ELF-1 (cell line): ENCODE measurements at places on chromosomes 12 and 14.

DNA sequence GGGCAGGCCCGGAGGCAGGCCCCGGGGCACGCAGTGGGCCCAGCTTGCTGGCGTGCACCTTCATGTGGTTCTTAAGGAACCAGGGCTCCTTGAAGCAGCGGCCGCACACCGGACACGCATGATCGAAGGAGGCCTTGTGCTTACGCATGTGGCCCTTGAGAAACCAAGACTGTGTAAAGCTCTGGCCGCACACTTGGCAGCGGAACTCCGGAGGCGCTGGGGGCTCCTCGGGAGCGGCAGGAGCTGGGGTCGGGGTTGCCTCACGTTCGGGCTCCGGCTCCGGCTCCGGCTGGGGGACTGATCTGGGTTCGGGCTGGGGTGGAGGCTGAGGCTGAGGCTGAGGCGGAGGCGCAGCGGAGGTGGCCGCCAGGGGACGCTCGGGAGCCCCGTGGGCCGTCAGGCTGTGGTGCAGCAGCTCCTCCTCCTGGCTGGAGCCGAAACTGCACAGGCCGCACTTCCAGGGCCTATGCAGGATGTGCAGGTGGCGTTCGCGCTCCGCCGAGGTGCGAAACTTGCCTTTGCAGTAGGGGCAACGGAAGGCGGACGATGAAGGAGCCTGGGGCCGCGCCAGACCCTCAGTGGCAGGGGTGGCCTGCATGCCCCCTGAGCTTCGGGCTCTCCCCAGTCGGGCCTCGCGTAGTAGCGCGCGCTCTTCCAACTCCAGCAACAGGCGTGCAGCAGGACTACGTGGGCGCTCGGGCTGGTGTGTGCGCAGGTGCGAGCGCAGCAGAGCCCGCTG is 6.0 kb downstream of the ZNF219 start:
- peak; percentile 95 for DNase-seq

DNA sequence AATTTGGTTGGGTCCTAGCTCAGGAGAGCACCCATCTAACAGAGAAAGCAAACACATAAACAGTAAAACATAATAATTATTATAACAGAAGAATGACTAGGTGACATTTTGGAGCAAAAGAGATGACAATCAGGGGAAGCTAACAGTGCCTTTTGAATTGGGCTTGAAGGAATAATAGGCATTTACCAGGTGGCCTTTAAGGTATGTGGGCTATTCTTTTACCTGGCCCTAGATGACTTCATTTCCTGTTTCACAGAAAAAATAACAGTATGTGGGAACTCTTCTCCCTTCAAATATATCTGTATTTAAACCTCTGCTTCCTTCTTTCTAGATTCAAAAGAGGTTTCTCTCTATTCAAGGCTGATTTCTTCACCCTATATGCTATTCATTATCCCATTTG is 3.8 kb downstream of the IRAK4 start:
- no peak for DNase-seq

- no peak for DNase-seq
These were observed 25.1 kb downstream of the CPNE8 start for GRCh38 chr12:38880288-38880687.

- no peak for DNase-seq
These were observed 63.9 kb upstream of the DUSP6 start for GRCh38 chr12:89416049-89416792.

- DNase-seq = no peak
These were observed 32.8 kb downstream of the ARHGAP5 start for GRCh38 chr14:32109676-32110547.

DNA sequence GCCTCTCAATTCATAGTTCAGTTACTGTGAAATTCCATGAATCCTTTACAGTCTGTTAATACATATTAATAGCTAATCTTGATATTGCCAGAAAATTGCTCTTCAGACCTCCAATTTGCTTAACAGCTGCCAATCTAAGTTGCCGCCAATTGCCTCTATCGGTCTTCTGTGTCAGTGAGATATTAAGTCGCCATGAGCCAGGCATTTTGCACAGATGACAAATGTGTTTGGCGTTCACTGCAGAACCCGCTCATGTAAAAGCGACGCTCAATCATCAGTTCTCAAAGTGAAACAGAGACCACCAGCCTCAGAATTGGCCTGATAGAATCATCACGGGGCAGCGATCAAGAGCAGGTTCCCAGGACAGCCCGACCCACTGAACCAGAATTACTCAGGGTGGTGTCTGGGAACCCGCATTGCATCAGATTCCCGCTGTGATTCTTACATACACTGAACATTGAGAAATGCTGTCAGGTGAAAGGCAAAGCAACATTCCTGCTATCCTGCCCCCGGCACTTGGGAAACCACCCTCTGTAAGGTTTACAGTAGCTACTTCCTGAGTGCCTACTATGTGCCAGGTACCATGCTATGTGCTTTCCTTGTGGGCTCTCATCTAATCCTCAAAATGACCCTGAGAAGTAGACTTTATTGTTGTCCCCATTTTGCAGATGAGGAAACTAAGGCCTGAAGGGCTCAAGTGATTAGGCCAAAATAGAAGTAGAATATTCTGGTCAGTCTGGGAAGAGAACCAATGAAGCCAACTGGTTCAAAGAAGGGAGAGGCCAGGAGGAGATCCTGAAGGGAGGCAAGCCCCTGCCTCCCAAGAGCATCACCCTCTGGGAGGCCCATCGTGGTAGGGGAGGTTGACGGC is 216.4 kb downstream of the SLC41A2 start:
- DNase-seq = no peak

DNA sequence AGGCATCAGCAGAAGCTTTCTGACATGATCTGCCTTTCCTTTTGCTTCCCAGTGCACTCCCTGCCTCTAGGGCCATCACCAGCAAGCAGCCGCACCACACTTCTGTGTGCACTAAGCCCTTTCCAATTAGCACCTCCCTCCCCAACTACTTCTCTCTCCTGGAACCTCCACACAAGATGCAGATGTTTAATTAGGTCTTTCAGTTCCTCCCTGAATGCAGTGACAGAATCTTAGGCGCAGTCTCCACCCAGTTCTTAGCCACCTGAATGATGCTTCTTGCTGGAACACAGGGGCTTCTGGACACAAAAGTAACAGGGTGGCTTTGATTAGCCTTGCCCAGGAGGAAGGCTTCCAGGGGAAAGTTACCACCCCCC is 32.9 kb downstream of the NIN start:
- no peak for DNase-seq

DNA sequence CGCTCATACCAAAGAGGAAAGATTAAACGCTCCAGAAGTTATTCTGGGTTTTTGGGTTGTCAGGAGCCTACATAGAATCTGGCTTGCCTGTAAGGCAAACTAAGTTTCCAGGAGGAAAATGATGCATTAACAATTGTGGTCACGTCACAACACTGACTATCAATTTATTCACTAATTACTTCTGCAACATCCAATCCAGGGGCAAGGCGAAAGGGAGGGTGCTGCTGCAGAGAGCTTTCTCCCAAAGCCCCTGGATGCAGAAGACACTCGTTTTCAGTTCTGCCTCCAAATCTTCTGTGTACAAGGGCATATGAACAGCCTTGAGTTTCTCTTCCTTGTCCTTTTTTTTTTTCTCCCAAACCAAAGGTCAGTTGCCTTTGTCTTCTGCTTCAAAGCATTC is 10.5 kb upstream of the SRRM4 start:
- DNase-seq = no peak

- DNase-seq = no peak
These were observed 20.7 kb downstream of the SLC6A12 start for GRCh38 chr12:193261-193660.

DNA sequence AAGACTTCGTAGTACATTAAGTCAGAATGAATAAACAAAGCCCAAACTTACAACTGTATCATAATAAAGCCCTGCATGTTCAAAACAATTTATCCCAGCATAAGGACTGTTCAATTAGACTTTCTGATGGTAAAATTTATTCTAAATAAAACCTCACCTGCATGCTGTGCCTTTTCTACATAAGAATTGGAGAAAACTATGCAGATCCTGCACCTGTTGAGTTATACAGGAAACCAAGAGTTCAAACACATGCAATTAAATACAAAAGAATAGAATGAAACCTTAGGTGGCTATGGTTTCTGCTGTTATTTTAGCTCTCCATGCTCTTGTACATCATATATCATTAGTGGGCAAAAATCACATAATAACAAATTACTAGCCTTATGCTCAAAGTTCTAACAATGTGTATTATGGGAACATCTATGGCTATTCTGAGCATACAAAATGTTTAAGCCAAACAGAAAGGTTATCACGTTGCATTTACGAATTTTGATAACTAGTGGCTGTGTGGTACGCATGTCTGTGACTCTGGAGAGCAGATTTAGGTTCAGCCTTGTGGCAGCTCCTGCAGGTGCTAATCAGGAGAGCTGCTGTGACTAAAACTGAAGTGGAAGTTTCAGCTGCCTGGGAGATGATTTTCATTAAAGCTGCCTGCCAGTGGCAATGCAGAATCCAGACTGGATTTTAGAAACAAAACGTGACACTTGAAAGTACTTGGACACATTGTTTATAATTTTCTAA is 36.1 kb upstream of the LRFN5 start:
- DNase-seq = no peak

GRCh38 chr12:82721726-82722125 is 35.0 kb downstream of the TMTC2 start:
- no peak for DNase-seq

DNA sequence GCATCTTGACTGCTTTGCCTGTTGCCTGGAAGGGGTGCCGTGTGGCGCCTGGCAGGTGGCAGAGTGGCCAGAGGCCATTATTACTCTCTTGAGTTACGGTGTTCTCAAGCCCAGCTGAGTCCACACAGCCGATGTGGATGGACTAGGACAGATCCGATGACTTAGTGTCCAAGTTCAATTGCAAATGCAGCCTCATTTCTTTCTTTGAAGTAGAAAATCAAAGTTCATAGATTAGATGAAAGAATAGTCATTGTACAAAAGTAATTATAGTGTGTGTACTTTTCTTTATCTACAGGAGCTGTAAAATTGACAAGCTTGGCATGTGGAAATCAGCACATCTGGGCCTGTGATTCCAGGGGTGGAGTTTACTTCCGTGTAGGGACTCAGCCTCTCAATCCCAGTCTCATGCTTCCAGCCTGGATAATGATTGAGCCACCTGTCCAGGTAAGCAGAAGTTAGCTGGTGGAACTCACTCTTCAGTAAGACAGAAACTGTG is 44.7 kb downstream of the ANKRD9 start:
- DNase-seq = no peak

DNA sequence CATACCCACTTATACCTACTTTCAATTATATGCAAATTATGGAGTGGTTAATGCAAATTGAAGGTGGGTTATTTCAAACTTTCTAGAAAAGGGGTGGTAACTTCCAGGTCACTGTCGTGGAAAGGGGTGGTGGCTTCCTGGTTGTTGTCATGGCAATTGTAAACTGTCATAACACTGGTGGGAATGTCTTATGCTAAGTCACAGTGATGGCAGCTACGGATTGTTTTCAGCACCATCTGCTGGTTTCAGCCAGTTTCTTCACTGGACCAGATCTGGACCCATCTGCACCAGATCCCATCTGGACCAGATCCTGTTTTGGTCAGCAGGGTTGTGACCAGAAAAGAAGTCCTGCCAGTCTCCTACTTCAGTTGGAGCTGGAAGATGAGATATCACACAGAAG is 1469.3 kb downstream of the AACS start:
- DNase-seq = no peak

DNA sequence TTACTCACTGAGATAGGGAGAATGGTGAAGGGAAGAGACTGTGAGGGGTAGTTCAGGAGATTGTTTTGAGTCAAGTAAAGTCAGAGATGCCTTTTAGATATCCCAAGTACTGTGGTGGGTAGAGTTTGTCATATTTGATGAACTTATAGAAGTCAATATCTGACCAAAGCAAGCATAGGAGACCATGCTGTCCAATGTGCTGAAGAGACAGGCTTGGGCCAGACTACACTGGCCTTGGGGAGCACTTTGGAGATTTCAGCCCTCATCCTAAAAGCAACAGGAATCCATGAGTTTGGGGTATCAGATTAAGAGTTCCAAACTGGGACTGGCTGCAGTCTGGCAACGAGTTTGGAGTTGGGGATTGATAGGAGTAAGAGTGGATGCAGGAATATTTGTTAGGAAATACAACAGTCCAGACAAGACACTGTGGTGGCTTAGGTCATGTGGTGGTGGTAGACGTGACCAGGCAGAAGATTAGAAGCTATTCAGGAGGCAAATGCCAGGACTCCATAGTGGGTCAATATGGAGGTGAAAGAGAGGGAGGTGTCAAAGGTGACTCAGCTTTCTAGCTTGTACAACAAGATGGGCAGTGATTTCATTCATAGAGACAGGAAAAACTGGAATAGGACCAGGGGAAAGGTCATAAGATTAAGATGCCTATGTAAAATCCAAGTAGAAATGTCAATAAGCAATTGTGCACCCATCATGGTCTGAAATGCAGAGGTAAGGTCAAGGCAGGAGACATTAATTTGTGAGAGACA is 81.9 kb downstream of the FAR2 start:
- no peak for DNase-seq

GRCh38 chr12:124742678-124743077 is 121.0 kb downstream of the SCARB1 start:
- no peak for DNase-seq

GRCh38 chr14:43778570-43778936 is 728.5 kb downstream of the FSCB start:
- no peak for DNase-seq

DNA sequence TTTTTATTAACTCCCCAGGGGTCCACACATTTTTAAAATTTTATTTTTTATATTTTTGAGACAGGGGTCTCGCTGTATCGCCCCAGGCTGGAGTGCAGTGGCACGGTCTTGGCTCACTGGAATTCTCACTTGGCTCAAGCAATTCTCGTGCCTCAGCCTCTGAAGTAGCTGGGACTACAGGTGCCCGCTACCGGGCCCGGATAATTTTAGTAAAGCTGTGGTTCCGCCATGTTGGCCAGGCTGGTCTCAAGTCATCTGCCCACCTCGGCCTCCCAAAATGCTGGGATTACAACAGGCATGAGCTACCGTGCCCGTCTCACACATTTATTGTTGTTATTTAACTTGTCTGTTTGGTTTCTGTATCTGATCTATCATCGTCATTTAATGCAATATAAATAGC is 307.4 kb downstream of the TMTC2 start:
- DNase-seq = no peak

DNA sequence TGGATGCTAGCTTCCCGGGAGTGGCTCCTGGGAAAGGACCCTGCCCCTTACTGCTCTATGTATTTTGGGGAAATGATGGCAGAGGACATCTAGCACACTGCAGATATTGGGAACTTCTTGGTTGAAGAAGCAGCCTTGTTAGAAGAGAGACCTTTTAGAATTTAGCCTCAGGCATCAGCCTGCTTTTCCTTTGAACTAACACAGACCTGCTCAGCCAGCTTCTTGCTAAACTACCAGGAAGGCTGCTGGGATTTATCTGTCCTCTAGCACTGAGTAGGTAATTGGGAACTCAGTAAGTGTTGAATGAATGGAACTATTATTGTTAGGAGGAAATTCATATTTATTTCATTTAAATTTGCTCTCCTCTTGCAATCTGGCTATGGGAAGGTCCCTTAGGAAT is 77.3 kb downstream of the DRAM1 start:
- peak; percentile 78 for DNase-seq

DNA sequence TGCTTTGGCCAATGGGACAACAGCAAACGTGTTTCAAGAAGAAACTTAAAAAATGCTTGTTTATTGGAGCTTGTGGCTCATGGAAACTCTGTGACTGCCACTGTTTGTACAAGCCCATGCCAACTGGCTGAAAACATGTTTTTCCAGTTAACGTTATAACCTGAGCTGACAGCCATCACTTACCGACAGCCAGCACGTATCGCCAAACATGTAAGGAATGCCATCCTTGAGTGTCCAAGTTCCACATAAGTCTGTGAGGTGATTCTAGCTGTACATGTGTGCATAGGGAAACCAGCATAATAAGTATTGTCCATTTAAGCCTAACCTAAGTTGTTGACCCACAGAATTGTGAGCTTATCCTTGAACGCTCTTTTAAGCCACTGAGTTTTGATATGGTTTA is 596.9 kb downstream of the TRHDE start:
- no peak for DNase-seq
